ENCODE measurements at places on chromosomes 16 and 17. TPM values are rescaled to one million over a fixed set of nuclear protein-coding genes. Genes with fewer than 3 reads are reported as not detected.

DNA sequence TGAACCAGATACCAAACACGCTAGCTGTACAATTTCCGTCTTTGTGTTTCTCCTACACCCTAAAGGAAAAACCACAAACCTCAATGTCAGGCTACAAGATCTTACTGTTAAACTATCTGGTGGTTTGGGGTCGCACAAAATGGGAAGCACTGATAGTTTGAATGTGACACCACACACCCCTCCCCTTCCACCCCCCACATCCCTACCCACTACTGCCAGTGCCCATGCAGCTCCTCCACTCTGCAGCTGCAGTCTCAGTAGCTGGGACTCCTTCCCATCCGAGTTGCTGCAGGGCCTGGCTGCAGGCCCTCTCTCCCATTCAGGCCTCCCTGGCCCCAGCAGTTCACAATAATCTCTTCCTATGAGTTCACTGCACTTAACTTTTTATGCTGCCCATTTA, 18.4 kb downstream of the TRAP1 start:
- peaks cover 4% of the 10 kb centered on the region for H3K36me3 ChIP-seq
- no peak overlapping the region for H3K4me3 ChIP-seq
- no peak overlapping the region for H3K27ac ChIP-seq
- no peak for DNase-seq
- H3K4me1 ChIP-seq = peaks cover 22% of the 10 kb centered on the region

DNA sequence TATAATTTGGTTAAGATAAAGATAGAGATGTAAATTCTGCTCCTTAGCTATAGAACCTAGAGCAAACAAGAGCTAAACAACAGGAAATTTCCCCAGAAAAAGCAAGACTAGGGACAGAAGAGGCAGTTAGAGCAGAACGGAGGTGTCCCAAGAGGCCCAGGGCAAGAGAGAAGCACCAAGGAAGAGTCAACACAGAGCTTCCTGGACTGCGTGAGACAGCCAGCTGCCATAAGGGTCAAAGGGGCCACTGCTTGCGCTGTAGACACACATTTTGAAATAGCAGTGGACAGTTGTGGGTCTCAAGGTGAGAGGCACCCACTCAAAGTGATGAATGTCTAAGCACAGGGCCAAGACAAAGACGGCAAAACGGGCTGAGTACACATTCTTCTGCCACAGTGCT, 156.6 kb downstream of the PARN start:
- H3K4me1 ChIP-seq = no peaks in the 10 kb centered on the region
- no peaks in the 10 kb centered on the region for H3K36me3 ChIP-seq
- no peak for DNase-seq
- no peaks in the 10 kb centered on the region for H3K27me3 ChIP-seq
- no peak overlapping the region for H3K27ac ChIP-seq
- no peak overlapping the region for H3K4me3 ChIP-seq

DNA sequence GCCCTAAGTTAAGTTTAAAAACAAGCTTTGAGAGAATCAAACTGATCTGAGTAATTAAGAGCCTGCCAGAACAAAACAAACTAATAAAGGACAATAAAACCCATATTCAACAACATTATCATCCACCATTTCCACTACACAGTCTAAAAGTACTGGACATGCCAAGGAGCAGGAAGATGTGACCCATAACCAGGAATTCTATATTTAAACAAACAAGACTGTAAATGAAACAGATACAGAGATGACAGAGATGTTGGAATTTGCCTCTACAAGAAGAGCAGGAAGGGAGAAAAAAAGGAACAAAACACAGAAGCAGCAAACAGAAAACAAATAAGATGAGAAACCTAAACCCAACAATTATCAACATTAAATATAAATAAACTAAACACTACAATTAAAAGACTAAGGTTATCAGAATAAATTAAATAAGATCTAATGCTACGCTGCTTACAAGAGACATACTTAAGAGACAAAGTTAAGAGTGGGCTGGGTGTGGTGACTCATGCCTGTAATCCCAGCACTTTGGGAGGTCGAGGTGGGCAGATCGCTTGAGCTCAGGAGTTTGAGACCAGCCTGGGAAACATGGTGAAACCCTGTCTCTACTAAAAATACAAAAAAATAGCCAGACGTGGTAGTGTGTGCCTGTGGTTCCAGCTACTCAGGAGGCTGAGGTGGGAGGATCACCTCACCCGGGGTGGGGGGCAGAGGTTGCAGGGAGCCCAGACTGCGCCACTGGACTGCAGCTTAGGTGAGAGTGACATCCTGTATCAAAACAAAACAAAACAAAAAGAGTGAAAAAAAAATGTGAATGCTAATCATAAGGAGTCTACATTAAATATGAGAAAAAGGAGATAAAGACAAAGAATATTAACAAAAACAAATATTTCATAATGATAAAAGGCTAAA, 50.6 kb downstream of the CREBBP start:
- no peak overlapping the region for H3K4me3 ChIP-seq
- no peaks in the 10 kb centered on the region for H3K4me1 ChIP-seq
- DNase-seq = no peak

GRCh38 chr16:16019488-16019887, 70.1 kb downstream of the ABCC1 start:
- H3K4me3 ChIP-seq = no peak overlapping the region
- DNase-seq = no peak
- H3K36me3 ChIP-seq = peaks cover 15% of the 10 kb centered on the region
- no peaks in the 10 kb centered on the region for H3K4me1 ChIP-seq

- no peak overlapping the region for H3K27ac ChIP-seq
- no peaks in the 10 kb centered on the region for H3K36me3 ChIP-seq
- no peak for DNase-seq
Observed at GRCh38 chr16:71344315-71344905, 14.1 kb upstream of the CALB2 start.

DNA sequence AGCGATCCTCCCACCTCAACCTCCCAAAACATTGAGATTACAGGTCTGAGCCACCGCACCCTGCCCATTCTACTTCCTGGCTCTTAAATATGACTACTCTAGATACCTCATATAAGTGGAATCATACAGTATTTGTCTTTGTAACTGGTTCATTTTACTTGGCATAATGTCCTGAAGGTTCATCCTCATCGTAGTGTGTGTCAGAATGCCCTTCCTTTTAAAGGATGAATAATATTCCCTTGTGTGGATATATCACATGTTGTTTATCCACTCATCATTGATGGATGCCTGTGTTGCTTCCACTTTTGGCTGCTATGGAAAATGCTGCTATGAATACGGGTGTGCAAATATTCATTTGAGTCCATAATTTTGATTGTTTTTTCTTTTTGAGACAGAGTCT, 5.7 kb upstream of the CETP start:
- no peak overlapping the region for H3K4me3 ChIP-seq
- DNase-seq = no peak
- no peak overlapping the region for H3K27ac ChIP-seq

- no peaks in the 10 kb centered on the region for H3K4me1 ChIP-seq
- no peak for DNase-seq
- no peaks in the 10 kb centered on the region for H3K27me3 ChIP-seq
- no peaks in the 10 kb centered on the region for H3K36me3 ChIP-seq
Observed at GRCh38 chr16:21598206-21598605, 1.2 kb upstream of the METTL9 start.

DNA sequence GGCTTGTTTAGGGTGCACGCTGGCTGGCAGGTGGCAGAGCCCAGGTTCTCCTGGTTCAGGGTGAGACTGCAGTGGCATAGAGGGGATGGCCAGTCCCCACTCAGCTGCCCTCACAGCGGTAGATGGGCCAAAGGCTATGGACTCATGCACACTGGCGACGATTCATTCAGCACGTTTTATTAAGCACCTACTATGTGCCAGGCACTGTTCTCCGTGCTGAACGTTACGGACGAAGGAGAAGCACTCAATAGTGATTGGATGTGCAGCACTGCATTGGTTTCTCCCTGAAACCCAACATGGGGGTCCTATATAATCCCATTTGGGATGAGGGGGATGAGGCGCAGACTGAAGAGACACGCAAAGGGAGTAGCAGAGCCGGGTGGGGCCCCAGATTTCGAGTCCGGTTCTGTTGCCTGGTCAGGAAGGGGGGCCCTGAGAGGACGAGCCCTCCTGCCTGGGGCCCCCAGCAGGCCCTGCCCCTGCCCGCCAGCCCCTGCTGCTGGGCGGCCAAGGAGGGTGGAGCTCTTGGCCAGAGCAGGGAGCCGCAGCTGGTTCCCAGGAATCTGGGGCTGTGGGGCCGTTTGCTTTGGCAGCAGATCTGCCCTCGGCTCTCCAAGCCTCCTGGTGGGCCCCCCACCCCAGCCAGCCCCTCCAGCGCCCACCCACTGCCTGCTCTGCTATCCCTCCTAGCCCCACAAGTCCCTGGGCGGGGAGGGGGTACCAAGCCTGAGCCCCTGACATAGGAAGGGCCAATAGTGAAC, 8.8 kb downstream of the GLIS2 start:
- H3K27ac ChIP-seq = peak overlapping the region; percentile 74
- H3K27me3 ChIP-seq = no peaks in the 10 kb centered on the region
- H3K36me3 ChIP-seq = peaks cover 2% of the 10 kb centered on the region
- no peak for DNase-seq

DNA sequence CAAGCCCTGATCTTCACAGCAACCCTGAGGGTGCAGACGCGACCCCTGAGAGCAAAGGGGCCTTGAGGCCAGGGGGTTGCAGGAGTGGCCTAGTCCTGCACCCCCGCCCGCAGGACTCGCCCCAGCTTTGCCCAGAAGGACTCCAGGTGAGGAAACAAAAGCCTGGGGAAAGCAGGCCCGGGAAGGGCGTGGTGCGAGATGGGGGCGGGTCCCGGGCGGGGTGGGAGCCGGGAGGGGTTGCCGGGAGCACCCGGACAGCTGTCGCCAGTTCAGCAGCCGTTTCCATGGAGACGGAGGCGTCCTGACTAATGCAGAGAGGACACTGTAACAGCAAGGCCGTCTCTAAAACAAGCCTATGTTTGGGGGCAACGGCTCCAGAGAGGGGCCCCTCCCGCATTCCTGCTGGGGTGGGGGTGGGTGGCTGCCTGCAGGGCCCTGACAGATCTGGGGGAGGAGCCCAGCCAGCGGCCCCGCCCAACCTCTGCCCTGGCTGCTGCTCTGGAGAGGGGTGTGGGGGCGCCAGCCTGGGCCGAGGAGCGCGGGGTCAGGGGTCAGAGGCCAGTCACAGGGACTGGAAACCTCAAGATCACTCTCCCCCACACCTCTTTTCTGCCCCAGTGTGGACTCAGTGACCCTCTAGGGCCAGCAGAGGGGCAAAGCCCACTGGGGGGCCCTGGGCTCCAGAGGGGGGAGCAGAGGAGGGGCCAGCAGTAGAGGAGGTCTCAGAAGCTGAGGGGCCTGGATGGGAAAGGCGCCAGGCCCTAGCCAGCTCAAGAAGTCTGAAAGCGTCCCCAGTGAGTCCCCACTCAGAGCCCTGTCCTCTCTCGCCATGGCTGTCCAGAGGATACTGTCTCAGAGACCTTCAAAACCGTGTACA, 3.1 kb upstream of the TPPP3 start:
- peak; percentile 94 for DNase-seq
- H3K27me3 ChIP-seq = peaks cover 11% of the 10 kb centered on the region
- no peak overlapping the region for H3K4me3 ChIP-seq
- peak overlapping the region; percentile 62 for H3K27ac ChIP-seq
- no peaks in the 10 kb centered on the region for H3K36me3 ChIP-seq

DNA sequence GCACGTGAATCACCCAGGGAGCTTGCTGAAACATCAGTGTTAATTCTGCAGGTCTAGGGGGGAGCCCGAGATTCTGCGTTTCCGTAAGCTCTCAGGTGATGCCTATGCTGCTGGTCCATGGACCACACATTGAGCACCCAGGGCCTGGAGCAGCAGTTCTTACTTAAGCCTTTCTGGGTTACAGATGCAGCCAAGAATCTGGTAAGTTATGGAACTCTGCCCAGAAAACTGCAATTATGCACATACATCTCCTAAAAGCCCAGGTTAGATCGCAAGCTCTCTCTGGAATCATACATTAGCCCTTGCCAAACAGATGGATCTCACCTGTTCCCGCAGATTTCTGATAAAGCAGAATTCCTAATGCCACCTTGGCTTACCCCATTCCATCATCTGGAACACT, 265.9 kb upstream of the SALL1 start:
- H3K27ac ChIP-seq = no peak overlapping the region
- no peaks in the 10 kb centered on the region for H3K27me3 ChIP-seq
- H3K36me3 ChIP-seq = no peaks in the 10 kb centered on the region
- no peak overlapping the region for H3K4me3 ChIP-seq
- DNase-seq = no peak

Gene KRTAP1-1
- polyA plus RNA-seq = not detected

Gene FSCN2
- 1.5 TPM for polyA plus RNA-seq

Gene C17orf58
- 12.4 TPM for polyA plus RNA-seq

Gene NSF
- polyA plus RNA-seq = 29.6 TPM

Gene KRTAP2-2
- polyA plus RNA-seq = not detected
